Stimulated activated CD8-positive, alpha-beta memory T cell treated with anti-CD3 and anti-CD28 coated beads, Interleukin-15, amount 100 ng/mL, for 24 hours (primary cell): ENCODE measurements at places on chromosomes 5 and 9.

- DNase-seq: no peak
These were observed 611.8 kb downstream of the TLE1 start for GRCh38 chr9:81077572-81077971.

DNA sequence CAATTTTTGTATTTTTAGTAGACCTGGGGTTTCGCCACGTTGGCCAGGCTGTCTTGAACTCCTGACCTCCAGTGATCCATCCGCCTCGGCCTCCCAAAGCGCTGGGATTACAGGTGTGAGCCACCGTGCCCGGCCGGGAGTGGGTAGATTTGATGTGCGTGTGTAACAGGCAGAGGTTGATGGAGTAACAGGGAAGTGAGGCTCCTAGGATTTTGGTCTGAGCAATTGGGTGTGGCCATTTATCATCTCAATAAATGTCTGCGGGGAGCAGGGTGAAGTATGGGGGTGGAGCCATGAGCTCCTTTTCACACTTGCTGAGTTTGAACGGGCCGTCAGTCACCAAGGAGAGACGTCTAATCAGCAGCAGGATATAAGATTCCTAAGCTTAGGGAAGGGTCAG is 1.2 kb upstream of the REXO4 start:
- DNase-seq: no peak

- no peak for DNase-seq
These were observed 157.8 kb upstream of the RASEF start for GRCh38 chr9:83220730-83221129.

DNA sequence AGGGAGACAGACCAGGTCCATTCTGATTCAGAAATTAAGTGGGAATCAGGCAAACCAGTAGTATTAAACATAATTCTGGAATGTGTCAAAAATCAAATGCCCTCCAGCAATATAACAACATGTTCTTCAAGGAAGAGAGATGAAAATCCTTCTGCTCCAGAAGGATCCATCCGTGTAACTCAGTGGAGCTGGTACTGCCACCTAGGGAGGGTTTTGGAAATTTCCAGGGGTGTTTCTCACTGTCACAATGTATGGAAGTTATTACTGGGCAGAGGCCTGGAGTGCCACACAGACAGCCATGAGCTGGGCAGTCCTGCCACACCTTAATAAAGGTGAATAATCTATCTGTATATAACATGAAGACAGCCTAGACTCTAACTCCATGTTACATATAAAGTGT is 87.5 kb downstream of the TTLL11 start:
- no peak for DNase-seq

DNA sequence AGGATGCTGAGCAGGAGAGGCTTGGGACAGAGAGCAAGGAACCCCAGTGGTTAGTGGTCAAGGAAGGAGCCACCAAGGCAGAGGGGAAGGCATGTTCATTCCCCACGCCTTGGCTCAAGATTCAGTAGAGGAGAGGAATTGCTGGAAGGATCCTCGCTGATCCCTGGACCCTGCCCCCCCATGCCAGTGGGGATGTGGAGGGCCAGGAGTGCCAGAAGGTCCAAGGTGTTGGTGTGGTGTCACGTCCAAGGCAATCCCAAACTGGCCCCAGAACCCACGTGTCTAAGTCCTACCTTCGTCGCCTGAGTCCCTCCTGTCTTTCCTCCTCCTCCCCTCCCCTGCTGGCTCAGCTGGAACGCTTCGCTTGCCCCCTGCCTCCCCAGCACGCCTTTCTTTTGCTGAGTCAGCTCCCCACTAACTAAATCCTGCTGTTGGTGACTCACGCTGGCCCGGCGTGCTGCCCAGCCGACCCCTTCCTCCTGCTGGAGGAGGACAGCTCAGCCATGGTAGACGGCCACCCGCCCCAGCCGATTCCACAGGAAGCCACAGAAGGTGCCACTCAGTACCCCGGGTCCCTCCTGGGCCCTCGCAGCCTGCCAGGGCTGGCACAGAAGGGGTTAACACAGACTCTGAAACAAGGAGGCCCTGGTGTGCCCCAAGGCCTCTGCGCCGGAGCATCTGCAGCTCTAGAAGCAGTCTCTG is 37.6 kb upstream of the ORM1 start:
- DNase-seq: no peak

- no peak for DNase-seq
These were observed 86.7 kb downstream of the SLC1A3 start for GRCh38 chr5:36692791-36693763.

DNA sequence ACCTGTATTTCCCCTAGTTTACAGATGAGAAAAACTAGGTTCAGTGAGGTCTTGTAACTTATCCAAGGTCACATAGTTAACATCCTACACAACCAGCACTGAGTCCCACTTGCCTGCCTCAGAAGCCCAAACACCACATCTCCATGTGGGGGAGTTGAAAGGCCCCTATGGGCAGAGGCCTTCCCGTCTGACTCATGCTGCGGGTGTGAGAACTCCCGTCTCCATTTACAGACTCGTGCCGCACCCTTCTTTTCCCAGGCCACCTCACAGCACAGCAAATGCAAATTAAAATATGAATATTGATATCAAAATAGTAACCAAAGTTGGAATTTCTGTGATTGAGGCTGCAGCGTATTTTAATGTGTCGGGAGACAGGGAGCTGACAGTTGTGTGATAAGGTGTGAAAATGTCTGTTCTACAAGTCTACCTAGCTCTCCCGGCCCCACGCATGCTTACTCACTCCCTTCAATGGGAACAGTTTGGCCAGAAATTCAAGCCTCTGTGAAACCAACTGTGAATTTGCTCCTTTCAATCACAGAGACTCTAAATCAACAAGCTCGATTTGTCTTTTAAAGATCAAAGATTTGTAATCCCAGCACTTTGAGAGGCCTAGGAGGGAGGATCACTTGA is 90.1 kb downstream of the CRB2 start:
- no peak for DNase-seq

DNA sequence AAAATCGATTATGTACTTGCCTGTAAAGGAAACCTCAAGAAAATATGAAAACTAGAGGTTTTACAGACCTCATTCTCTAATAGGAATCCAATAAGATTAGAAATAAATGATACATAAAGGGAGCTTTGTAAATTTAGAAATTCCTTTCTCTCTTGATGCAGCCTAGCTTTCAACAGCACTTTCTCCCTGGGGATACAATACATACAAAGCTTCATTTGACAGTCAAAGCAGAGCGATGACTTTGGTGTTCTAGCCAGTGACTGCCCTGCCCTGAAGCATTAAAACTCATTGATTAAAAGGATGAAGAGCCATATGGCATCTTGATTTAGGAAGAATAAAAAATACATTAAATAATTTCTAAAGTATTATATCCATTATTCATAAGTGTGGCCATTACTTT is 46.3 kb upstream of the GLIS3 start:
- no peak for DNase-seq

DNA sequence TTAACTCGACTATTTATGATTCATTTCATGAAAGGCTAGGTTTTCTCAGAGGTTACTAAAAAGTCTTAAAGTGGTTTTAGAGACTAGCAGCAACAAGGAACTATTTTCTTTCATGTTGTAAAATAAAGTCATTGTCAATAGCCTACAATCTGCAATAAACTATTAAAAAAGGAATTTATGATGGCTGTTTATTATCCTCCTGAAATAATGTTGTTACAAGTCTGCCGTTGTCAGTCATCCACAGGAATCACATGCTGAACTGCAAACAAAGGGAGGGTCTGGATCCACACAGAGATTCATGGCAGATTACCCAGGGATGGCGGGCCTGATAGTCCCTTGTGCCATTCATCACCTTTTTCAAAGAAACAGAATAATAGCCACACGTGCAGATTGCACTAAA is 49.2 kb downstream of the TMEM174 start:
- no peak for DNase-seq

DNA sequence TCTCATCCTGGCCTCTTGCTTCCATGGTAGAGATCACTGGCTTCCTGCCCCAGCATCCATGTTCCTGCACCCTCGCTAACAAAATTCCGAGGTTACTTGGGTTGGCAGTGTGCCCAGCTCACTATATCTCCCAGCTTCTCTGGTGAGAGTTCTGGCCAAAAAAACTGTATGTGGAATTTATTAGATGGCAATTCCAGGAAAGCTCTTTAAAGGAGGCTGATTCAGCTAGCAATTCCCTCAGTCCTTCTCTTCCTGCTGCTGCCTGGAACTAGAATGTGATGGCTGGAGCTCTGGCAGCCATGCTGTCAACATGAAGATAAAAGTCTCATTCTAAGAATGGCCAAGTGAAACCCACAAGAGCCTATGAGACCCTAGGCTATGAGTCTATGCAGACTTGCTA is 88.8 kb downstream of the SECISBP2 start:
- DNase-seq: no peak

DNA sequence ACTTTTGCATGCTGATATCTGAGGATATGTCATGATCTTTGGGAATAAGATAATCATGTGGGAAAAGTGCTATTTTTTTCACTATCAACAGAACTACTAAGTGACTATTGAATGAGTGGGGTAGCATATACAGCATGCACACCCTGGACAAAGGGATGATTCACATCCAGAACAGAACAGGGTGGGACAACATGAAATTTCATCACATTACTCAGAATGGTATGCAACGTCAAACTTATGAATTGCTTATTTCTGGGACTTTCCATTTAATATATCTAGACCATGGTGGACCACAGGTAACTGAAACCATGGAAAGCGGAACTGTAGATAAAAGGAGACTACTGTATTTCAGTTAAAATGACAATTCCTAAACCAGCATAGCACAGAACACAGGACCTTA is 370.0 kb downstream of the HINT1 start:
- no peak for DNase-seq
